ENCODE measurements at places on chromosomes 6 and 20. TPM values are rescaled to one million over a fixed set of nuclear protein-coding genes. Genes with fewer than 3 reads are reported as not detected.

CLDN20 gene
- 3.3 TPM for polyA plus RNA-seq

LHFPL5 gene
- polyA plus RNA-seq: not detected

LAMA5 gene
- polyA plus RNA-seq: 119 TPM

BPIFA1 gene
- not detected for polyA plus RNA-seq

HSD17B8 gene
- 23.9 TPM for polyA plus RNA-seq
